ENCODE measurements at places on chromosomes 5 and 9.

DNA sequence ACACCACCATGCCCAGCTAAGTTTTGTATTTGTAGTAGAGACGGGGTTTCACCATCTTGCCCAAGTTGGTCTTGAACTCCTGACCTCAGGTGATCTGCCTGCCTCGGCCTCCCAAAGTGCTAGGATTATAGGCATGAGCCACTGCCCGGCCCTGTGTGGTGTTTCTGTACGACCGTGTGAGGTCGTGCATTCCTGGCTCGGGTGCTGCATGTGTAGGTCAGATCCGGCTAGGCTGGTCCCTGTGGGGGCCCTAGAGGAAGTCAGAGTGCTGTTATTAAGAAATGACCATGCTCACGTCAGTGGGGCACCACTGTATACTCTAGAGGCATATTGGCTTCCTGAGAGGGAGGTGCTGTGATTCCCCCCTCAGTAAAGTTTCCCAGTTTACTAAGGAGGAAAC is 13.7 kb downstream of the WNK2 start:
- no peak for DNase-seq

DNA sequence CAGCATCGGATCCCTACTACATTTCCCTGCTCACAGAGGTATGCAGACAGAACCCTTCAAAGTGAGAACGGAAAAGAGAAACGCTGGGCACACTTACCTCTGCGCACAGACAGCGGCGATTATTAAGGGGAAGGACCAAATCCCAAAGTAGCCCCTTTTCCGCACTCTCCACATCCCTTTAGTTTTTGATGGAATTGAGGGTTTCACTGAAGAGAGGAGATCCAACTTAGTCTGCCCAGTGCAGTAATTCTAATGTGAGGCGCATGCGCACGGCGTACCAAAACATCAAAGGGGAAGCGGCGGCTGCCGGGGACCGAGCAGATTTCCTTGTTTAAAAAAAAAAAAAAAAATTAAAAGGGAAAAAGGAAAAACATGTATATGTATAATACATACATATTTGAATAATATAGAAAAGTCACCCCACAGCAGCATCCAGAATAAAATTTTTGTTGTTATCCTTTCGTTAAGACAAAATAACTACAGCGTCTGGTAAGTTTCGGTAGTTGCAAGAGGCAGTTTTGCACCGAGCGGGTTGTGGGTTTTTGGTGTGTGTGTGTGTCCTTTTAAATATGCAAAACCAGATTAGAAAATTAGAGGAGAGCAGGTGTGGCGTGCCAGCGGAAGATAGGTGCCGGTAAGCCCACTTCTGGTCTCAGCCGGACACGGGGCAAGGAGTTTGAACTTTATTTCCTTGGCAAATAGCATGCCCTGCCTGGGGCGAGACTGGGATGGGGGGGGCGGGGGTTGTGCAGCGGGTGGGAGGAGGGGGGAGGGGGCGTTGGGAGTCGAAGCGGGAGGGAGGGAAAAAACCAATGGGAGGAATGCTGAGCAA is at the start of gene GABRB2:
Gene GABRB2, minus strand, starts transcription at position 256 of the 832 bp plus-strand sequence. Its CDS starts 82 bp downstream, at position 174.
- peak; percentile 31 for DNase-seq

DNA sequence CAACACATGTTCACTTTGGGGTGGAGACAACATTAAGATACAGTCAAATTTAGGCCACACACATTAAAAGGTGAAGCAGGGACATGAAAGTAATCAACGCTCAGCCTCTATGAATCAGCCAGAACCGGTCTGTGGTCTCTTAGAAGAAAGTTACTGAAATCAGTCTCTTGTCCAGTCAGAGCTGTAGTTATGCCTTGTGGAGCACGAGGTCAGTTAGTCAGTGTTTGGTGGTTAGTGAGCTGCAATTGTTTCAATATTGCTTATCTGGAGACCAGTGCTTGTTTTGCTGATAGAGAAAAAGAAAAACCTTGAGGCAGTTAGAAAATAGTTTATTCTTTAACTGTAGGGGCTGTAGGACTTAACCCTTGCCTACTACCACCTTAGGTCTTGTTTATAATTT is 157.8 kb upstream of the RASEF start:
- no peak for DNase-seq

- no peak for DNase-seq
These were observed 55.7 kb upstream of the EQTN start for GRCh38 chr9:27352457-27353165.

DNA sequence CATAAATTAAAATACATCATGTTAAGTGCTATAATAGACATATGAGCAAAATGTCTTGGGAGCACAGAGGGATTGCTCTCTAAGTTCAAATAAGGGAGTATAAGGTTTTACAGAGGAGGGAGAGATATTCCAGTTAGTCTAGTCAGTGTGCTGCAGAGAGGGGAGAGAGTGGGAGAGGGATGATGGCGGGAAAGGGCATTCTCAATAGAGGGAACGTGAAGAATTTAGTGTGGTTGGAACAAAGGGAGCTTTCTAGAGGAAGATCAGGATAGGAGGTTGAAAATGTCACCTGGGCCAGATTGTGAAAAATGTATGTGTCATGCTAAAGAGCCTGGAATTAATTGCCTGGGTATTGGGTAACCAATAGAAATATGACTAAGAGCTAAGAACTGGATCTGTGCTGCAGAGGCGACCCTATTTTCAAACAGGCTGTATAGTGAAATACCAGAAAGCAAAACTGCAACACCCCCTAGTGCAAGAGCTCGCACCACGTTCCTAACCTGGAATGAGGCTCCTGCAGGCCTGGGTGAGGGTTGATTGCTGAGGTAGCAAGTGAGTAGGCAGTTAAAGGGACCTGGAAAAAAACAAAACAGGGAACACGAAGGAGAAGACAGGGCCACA is 791.8 kb upstream of the C9orf72 start:
- DNase-seq, result no peak

DNA sequence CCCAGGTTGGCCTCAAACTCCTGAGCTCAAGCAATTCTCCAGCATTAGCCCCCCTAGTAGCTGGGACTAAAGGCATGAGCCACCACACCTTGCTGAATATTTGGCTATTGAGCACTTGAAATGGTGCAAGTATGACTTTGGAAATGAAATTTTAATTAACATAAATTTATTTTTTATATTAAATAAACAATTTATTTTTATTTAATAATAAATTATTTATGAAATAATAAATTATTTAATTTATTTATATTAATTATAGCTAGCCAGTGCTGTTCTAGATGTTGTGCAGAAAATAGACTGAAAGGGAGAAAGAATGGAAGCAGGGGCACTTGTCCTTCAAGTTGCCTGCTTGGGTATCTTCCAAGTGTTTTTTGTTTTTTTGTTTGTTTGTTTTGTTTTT is 40.0 kb upstream of the CTNNA1 start:
- DNase-seq, result no peak

- no peak for DNase-seq
These were observed 117.0 kb upstream of the CXCL14 start for GRCh38 chr5:135695656-135696313.

DNA sequence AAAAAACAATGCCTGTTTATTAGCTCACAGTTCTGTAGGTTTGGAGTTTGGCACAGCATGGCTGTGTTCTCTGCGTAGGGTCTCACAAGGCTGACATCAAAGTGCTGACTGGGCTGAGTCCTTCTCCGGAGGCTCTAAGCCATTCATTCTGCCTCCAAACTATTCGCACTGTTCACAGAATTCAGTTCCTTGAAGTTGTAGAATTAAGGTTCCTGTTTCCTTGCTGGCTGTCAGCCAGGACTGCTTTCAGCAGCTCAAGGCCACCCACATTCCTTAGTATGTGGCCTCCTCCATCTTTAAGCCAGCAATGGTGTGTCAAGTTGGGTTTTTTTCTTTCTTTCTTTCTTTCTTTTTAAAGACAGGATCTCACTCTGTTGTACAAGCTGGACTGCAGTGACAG is 161.9 kb downstream of the CDH6 start:
- no peak for DNase-seq

DNA sequence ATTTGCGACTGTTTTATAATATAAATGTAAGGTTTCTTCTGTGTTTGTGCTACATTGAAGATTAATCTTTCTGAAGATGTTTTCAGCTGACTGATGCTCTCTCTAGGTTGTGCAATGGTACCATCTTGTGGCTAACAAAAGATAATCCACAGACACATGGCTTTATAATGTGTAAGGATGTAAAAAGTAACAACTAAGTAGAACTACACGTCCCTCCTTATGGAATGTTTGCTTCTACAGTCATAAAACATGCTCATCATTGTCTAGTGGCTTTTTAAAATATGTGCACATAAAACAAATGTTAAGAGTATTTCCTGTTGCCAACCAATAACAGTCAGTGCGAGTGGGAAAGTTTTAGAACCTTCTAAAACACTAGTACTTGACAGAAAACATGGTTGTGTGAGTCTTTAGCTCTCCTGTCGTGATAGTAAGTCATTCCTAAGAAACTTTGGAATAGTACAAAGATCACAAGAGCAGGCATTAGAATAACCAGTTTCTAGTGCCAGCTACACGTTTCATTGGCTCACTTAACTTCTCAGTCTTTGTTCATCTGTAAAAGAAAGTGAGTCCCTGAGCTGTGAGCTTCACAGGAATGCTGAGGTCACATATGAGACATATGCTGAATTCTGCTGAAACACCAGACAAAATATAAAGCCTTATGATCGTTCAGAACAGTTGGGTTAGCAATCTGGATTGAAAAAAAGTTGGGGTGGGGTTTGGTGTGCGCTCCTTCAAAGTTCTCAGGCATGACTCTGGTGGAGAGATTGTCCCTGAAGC is 75.7 kb upstream of the GLIS3 start:
- peak; percentile 68 for DNase-seq

- no peak for DNase-seq
These were observed 56.9 kb downstream of the ANKRD55 start for GRCh38 chr5:56176155-56176798.

GRCh38 chr5:170747851-170748250 is 35.7 kb upstream of the GABRP start:
- peak; percentile 61 for DNase-seq

- DNase-seq, result no peak
These were observed 209.3 kb downstream of the NR3C1 start for GRCh38 chr5:143194206-143194605.

DNA sequence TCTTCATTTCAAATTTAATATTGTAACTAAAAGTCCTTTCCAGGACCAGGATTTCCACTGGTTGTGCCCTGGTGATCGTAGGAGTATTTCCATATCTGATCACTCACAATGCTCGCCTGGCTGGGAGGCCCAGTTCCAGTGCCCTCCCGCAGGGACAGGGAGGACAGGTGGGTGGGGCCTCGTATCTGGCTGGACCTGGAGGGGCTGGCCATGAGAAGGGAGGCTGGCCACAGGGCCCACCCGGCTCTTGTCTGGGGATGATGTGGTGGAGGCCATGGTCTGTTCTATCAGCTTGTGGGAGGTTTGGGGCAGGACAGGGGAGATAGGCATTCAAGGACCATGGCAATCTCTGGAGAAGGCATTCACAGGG is 286.4 kb downstream of the GADD45G start:
- DNase-seq, result no peak

DNA sequence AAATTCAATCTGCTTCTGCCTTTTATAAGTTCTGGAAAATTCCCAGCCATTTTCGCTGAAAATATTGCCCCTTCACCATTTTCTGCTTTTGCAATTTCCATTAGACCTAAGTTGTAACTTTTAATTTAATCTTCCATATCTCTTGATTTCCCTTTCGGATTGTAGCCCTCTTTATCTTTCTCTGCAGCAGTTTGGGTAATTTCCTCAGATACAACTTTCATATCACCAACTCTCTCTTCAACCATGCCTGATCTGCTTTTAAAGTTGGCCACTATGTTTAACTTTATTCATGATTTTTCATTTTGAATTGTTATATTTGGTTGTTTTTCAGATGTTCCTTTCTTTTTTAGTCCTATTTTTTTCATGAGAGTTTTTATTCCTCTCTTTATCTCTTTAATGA is 157.0 kb upstream of the VLDLR start:
- DNase-seq, result no peak

- DNase-seq, result no peak
These were observed 9.6 kb upstream of the NDFIP1 start for GRCh38 chr5:142098931-142099330.

- peak; percentile 18 for DNase-seq
These were observed 224.4 kb downstream of the EBF1 start for GRCh38 chr5:158875272-158875679.

GRCh38 chr5:123204251-123204650 is 115.2 kb downstream of the PRDM6 start:
- no peak for DNase-seq

DNA sequence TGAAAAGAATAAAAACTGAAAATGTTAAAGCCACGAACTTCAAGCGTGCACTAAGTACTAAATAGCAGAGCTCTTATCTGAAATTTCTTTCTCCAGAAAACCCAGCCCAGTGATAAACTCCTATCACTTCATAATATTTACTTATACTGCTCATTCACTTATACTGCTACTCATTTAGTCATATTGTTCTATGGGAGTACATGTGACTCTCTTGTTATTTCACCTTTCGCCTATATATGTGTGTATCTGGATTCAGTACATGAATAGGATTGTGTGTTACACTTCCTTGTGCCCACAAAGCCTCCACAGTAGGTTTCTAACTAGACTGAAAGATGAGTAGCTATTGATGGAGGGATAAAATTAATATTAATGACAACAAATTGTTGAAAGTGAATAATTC is 526.8 kb upstream of the GRAMD2B start:
- DNase-seq, result no peak

DNA sequence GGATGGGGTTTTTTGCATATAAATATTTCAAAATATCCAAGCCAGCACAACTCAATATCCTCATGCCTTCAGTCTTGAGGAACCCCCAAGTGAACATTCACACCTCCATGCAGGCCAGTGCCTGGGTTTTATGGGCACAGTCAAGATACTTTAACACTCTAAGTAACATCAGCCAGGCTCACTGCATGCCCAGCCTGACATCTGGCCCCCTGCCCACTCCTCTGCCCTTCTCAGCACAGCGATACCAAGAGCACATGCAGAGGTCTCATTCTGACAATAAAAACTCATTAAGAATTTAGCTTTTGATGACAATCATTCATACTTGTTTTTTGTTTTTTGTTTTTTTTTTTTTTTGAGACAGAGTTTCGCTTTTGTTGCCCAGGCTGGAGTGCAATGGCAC is 250.0 kb downstream of the CWC27 start:
- no peak for DNase-seq

GRCh38 chr9:91994422-91994821 is 44.4 kb upstream of the ROR2 start:
- no peak for DNase-seq

DNA sequence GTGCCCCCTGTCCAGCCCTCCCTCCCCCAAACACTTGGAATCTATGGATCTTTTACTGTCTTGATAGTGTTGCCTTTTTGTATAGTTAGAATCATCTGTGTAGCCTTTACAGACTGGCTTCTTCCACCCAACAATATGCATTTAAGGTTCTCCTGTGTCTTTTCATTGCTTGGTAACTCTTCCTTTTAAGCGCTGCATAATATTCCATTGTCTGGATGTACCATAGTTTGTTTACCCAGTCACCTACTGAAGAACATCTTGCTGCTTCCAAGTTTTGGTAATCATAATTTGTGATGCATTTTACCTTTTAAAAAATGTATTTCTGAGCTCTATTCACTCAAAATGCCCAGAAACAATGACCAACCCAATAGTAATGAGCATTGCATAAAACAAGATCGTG is 17.7 kb upstream of the LMX1B start:
- no peak for DNase-seq

- no peak for DNase-seq
These were observed 16.8 kb downstream of the CCT5 start for GRCh38 chr5:10266839-10267238.

- DNase-seq, result peak; percentile 52
These were observed 229.5 kb downstream of the CD180 start for GRCh38 chr5:66967102-66967501.

GRCh38 chr9:127779136-127779981 is 893 bp upstream of the SH2D3C start:
- DNase-seq, result no peak
